Stimulated activated CD4-positive, alpha-beta T cell treated with anti-CD3 and anti-CD28 coated beads, Interleukin-15, amount 100 ng/mL, for 1 hour (primary cell): ENCODE measurements at places on chromosomes 6 and 20.

DNA sequence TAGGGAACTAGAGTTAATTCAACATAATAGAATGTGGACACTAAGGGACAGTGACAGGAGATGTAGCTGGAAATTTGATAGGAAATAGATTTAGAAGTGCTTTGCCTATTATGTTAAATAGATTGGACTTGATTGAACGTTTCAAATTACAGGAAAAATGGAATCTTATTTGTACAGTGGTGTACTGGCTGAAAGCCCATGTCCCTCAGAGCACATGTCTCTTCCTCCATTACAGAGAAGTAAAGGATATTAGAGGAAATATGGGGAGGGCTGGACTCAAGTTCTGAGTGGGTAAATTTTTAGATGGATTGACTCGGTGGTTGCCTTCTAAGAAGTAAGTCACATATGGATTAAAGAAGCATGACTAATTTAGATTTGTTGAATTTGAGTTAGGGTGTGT, 11.4 kb downstream of the PKIB start:
- DNase-seq, result no peak

DNA sequence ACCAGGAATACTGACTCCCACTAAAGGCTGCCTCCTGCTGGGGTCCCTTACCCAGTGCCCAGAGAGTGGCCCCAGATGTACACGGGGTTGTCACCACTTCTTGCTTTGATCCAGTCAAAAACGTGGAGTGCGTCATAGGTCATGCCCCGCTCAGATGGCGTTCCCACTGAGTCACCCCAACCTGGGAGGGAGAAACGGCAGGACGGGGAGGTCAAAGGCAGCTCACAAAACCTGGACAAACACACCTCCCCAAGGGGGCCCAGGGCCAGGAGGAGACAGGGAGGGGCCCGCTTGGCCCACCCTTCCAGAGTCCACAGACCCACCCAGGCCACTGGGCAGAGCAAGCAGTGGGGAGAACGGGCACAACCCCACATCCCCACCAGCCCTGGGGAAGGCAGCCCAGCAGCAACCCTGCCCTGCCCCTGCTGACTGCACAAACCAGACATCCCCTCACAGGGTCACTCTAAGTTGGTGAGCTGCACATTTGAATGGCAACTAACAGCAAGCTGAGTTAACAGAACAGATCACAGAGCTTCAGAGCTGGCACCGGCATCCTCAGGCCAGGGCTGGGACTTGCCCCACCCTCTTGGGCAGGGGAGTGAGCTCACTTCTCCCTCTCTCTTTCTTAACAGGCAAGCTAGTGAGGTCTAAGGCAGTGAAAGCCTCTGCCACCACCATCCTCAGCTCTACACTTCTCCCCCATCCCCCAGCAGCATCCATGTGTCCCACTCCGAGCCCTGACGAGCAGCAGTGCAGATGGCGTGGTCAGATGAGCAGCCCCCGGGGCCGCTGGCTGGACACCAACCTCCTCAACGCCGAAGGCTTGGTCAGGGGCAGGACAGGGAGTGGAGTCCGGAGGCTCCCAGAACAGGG, 61.7 kb downstream of the PYGB start:
- DNase-seq, result no peak

- DNase-seq, result no peak
These were observed 150.7 kb downstream of the RIMS1 start for GRCh38 chr6:72037006-72037405.

- DNase-seq, result no peak
These were observed at the start of gene BMP5 for GRCh38 chr6:55875400-55875799. TSS of gene BMP5 (minus strand) at chr6:55875590. CDS start at chr6:55874865, 725 bp downstream.

DNA sequence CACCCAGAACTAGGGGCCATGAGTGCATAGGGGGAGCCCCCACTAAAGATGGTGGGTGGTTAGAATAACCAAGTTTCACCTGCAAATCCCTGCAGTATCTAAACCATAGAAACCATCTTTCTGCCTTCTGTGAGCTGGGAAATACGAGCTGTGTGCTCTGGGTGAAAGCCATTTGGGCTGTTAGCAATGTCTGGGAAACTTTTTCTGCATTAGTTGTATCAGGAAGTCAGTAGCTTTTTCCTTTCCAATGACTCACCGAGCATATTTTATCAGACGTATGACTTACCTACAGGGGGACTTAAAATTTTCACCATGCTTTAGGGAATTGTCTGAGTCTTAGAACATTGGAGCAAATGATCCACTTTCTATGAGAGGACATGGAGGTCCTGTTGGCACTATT, 584.0 kb downstream of the QKI start:
- no peak for DNase-seq

DNA sequence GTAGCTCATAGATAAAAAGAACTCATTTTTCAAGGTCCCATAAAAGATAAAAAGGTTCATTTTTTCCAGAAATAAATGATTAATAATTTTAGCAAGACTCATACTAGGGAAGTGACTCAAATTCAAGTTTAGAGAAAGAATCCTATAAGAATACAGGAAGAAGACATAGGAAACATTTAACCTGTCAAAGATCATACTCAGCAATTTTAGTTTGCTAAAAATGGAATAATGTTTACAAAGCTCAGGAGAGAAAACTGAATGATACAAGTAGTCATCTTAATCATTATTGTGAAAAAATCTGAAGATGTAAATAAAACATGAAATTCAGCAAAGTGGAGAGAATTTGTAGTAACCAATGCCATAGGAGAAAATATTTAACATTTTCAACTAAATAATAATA, 926.6 kb downstream of the TBC1D32 start:
- no peak for DNase-seq

GRCh38 chr6:32589596-32590449, at the start of gene HLA-DRB1:
TSS of gene HLA-DRB1 (minus strand) at chr6:32589848. CDS start at chr6:32589742, 106 bp downstream.
- DNase-seq, result peak; percentile 1

GRCh38 chr6:42710316-42710715, 12.1 kb downstream of the PRPH2 start:
- no peak for DNase-seq

DNA sequence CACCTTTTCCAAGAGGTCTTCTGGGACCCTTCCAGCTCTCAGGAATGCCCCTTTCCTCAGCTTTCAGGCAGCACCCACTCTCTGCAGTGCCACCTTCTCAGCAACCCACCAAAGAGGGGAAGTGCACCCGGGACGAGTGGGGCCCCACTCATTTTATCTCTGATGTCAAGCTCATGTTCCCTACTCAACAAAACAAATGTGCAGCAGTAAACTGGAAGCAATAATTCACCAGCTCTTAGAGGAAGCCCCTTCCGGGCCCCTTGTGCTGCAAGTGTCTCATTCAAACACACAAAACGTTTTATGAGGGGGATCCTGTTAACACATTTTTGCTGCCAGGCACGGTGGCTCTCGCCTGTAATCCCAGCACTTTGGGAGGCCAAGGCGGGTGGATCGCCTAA, 13.6 kb downstream of the GFOD1 start:
- DNase-seq, result no peak

- no peak for DNase-seq
These were observed 109.8 kb downstream of the SULF2 start for GRCh38 chr20:47675190-47676142.

GRCh38 chr6:78693835-78694234, 173.5 kb upstream of the IRAK1BP1 start:
- DNase-seq, result no peak

- no peak for DNase-seq
These were observed 56.5 kb upstream of the KCNK16 start for GRCh38 chr6:39378960-39379425.

DNA sequence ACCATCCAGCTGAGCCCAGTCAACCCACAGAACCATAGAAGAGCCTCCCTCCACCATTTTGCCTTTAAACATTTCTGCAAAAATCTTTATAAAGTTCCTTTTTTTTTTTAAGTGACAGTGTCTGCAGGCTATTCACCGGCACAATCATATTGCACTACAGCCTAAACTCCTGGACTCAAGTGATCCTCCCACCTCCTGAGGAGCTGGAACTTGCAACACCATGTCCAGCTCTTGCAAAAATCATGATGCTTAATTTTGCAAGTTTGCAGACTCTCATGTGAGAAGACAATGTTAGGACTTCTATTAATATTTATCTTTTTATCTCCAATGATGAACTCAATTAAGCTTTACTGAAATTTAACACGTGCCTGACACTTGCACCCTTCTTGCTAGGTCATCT, 88.8 kb downstream of the INSM1 start:
- DNase-seq, result no peak

GRCh38 chr20:2883726-2884637, 10.7 kb downstream of the PTPRA start:
- no peak for DNase-seq

DNA sequence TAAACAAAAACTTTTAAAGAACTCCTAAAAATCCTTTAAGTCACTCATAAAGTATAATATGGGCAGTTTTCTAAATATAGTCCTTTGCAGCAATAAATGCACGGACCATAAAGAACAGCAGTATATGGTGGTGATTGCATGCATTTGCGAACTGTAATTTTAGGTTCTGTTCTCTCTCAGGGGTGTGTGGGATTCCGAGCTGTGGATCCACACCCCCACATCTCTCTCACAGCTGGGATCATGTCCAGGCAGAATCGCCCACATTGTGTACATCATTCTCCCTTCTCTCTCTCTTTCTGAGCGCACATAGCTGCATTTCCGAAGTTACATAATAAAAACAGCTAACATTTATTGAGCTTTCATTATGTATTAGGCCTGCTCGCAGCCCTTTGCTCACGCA, 28.6 kb downstream of the SLC52A3 start:
- DNase-seq, result no peak

GRCh38 chr6:107667790-107668189, 156.3 kb downstream of the SCML4 start:
- DNase-seq, result no peak

DNA sequence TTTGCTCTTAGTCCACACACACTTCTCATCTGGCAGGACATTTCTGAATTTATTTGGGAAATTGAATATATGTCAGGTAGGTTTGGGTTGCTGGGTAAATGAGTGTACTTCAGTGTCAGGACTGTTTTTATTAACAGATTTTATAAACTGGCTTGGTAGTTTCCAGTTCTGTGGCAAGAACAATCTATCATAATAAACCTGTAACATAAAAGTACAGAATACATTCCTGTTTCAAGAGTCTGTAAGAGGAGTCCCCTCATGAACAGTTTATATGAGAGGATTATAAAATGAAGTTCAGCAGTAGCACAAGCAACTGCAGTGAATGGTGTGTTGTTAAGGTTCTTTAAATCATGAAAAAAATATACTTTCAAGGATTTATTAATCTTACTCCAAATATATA, 81.8 kb downstream of the LAMA2 start:
- DNase-seq, result no peak

DNA sequence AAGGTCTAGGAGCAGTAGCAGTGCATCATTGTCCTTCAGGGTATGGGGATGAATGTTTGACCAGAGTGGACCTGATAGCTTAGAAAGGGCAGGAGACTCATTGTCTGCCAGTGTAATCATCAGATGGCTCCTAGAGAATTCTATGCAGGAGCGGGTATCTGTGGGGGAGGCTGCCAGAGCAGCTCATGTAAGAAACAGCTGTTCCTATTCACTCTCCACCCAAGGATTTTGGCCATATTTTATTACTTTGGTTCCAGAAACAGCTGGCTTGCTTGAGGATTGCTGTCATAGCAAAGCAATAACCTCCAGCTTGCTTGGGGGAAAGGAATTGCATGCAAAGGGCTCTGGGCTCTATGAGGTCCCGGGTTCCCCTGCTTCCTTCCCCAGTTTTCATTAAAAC, 44.1 kb downstream of the RALY start:
- DNase-seq, result no peak

DNA sequence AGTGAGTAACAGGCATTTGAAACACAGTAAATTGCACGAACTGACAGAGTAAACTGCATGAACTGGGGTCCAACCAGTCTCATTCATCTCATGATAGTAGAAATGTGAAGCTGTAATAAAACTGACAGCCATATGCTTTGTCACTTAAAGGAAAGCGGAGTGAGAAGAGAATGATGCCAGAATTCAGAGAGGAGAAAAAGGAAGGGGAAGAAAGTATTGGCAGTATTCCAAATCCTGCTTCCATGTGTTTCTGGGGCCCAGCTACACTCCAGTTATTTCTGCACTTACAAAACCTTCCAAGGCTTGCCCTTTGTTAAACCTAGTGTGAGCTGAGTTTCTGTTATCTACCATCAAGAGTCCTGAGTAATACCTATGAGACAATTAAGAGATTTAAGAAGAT, 17.2 kb downstream of the SNX14 start:
- no peak for DNase-seq

GRCh38 chr20:52809003-52809402, 163.2 kb upstream of the TSHZ2 start:
- DNase-seq, result no peak

- DNase-seq, result no peak
These were observed 64.7 kb upstream of the HS3ST5 start for GRCh38 chr6:114407426-114408035.

DNA sequence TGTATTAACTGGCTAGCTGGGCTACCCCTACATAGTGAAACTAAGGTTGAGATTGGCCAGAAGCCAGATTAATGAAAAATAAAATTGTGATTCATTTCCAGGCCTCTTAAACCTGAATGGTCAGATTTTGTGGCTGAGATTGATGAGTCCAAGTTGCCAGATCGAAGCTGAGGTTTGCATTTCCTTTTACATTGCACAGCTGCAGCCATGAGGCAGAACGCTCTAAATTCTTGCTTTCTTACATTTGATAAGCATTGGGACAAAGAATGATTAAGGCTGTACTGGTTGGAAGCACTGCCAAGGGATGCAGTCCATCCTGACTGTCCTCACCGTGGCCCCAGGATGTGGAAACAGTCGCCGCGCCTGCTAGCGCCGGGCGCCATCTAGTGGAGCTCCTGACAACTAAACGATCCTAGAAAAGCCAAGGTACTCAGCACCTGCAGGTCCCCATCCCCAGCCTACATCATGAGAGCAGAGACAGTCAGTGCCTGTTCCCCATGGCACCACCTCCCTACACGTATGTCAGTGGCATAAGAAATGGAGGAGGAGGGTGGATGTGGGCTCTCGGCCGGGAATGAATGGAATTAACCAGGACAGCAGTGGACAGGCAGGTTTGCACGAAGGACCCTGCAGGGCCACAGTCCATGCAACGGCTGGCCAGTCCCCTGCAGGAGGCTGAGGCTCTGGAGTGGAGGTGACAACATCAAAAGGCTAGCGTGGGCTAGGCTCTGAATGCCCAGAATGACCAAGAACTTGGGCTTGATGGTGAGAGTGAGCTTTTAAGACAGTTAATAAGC, 19.0 kb downstream of the PXDC1 start:
- peak; percentile 26 for DNase-seq

DNA sequence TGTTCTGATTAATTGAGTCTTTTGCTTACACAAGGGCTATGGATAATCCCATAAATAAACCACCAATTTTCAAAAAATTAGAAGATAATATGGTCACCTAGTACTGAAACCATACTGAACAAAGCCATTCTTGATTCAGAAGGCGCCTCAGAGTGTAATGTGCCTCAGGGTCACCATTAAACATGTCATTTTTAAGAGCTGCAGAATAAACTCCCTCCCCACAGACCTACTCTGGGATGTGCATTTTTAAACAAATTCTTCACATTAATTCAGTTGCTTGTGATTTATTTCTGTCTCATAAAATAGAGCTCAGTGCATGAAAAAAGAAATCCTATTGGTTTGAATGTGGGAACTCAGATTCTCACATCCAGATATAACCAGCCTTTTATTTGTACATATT, 202.1 kb upstream of the HEY2 start:
- DNase-seq, result no peak

- no peak for DNase-seq
These were observed 9.2 kb downstream of the PPP1R3G start for GRCh38 chr6:5094327-5094726.
